NCI-H2081 treated with DMSO at 0.1 percent for 48 hours (cell line): ENCODE measurements at places on chromosomes 6 and 20.

- DNase-seq = no peak
Measured at GRCh38 chr6:64520050-64520449, 884.4 kb downstream of the PHF3 start.

DNA sequence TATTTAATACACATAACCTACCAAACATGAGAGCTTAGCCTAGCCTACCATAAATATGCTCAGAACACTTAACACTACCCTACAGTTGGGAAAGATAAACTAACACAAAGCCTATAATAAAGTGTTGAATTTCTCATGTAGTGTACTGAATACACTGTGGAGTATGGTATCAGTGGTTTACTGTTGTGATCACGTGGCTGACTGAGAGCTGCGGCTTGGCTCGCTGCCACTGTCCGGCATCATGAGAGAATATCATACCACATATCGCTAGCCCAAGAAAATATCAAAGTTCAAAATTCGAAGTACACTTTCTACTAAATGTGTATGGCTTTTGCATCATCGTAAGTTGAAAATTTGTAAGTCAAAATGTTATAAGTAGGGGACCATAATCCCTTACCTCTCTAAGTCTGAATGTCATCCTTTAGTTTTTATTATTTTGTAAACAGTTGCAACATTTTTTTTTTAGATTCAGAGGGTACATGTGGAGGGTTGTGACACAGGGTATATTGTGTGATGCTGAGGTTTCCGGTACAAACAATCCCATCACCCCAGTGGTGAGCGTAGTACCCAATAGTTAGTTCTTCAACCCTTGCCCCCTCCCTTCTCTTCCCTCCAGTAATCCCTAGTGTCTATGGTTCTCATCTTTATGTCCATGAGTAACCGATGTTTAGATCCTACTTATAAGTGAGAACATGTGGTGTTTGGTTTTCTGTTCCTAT, 14.6 kb upstream of the TAAR1 start:
- DNase-seq = no peak

DNA sequence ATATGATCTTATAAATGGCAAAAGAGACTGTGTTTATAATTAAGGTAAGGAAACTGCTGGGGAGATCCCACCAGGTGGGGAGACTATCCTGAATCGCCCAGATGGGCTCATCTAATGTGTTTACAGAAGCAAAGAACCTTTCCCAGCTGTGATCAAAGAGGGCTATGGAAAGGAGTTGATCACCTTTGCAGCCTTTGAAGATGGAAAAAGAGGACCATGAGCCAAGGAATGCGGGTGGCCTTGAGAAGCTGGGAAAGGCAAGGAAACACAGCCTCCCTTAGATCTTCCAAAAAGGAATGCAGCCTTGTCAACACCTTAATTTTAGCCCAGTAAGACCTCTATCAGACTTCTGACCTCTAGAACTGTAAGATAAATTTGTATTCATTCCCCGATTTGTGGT, 66.5 kb upstream of the ADGRG6 start:
- DNase-seq = no peak

DNA sequence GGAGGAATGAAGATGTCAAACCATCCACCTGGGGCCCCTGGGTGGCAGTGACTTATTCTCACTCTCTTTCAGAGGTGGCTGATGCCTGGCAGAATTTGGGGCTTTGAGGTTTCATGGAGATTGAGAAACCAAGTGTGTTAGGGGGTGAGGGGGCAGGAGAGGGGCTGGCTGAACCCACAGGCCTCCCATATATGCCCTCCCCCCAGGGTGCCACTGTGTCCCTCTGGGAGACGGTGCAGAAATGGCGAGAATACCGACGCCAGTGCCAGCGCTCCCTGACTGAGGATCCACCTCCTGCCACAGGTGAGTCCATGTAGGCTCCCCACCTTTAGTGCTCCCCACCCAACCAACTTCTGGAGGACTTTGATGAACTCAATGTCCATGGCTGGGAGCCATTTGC, 7.6 kb downstream of the GLP1R start:
- DNase-seq = no peak

- no peak for DNase-seq
Measured at GRCh38 chr6:116316772-116317467, 37.2 kb upstream of the TSPYL1 start.

- no peak for DNase-seq
Measured at GRCh38 chr6:52523378-52524142, 53.3 kb downstream of the TRAM2 start.

GRCh38 chr6:151442371-151442770, 9.6 kb downstream of the RMND1 start:
- no peak for DNase-seq

DNA sequence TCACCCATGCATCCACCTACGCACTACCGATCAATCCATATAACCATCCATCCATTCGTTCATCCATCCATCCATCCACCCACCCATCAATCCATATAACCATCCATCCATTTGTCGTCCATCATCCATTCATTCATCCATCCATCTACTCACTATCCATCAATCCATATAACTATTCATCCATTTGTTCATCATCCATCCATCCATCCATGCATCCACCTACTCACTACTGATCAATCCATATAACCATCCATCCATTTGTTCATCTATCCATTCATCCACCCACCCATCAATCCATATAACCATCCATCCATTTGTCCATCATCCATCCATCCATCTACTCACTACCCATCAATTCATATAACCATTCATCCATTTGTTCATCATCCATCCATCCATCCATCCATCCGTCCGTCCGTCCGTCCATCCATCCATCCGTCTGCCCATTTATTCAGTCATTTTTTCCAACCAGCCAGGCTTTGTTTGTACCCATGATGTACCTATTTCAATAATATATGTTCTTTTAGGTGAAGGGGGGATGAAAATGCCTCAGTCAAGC, 6.1 kb upstream of the BPIFB6 start:
- no peak for DNase-seq

GRCh38 chr20:17624551-17625245, 54.8 kb downstream of the DSTN start:
- no peak for DNase-seq

- no peak for DNase-seq
Measured at GRCh38 chr20:52389606-52390005, 198.0 kb upstream of the ZFP64 start.

GRCh38 chr6:111842891-111843290, 30.4 kb downstream of the FYN start:
- no peak for DNase-seq

- no peak for DNase-seq
Measured at GRCh38 chr20:44728801-44729443, 13.8 kb downstream of the CCN5 start.

- peak; percentile 0 for DNase-seq
Measured at GRCh38 chr6:78810146-78810545, 57.2 kb upstream of the IRAK1BP1 start.

- DNase-seq = no peak
Measured at GRCh38 chr6:143727035-143727434, 49.3 kb downstream of the PHACTR2 start.

DNA sequence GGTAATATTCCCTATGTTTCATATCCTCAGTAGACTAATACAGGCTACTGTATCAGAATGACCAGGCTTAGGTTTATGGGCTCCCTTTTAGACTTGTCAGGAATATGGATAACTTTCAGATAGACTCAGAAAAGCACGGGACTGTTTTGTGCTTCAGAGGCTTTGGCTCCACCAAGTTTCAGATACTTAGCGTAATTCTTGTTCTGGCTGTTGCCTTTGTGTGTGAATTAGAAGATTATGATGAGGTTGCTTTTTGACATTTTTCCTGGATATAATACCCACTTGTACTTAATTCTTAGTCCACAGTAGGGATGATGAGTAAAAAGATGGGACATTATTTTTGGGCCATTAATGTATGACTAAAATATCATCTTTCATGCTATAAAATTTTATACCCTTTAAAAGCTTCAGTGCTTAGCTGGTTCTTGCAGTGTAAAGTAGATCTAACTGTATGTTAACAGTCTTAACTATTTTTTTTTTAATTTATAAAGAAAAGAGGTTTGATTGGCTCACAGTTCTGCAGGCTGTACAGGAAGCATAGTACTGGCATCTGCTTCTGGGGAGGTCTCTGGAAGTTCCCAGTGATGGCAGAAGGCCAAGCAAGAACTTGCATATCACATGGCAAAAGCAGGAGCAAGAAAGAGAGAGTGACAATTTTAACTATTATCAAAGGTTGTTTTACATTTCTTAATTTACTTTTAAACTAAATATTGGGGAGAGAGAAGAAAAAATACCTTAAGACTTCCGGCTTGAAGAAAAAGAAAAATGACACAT, 120.7 kb downstream of the ZFAND3 start:
- no peak for DNase-seq

- no peak for DNase-seq
Measured at GRCh38 chr20:34956751-34957472, 1.2 kb downstream of the MYH7B start.

- no peak for DNase-seq
Measured at GRCh38 chr6:54959820-54960219, 113.2 kb downstream of the FAM83B start.

DNA sequence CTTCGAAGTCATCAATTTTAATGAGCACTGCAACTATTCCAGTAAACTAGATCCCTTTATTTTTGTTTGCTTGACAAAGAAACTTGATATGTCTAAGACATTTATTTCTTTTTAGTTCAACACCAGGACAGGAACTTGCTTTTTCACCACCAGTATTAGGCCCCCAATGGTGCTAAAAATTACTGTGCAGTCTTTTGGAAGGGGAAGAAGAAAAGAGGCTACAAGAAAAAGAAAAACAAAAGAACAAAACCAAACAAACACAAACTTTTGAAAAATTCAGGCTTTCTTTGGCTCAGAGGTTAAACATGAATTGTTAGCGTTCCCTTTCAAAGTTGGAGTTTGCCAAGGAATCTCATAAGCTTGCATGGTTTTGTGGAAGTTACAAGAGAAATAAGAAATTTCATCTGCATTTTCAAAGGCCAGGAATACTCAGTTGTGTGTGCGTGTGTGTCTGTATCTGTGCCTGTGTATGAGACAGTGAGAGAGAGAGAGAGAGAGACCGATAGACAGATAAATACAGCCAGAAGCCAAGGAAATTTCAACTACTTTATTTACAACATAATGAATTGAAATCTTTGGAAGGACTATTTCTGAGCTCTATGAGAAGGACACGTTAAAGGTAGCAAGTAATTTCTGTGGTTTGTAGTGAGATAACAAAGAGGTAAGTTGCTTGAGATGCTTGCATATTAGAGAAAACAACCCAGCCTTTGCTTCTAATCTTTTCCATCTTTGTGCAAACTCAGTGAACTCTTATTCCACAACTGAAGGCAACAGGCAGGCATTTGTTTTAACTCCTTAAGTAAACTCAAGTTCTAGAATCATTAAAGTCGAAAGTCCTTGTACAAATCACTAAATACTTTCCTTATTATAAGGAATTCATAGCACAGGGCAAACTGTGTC, 171.0 kb upstream of the CITED2 start:
- DNase-seq = no peak

DNA sequence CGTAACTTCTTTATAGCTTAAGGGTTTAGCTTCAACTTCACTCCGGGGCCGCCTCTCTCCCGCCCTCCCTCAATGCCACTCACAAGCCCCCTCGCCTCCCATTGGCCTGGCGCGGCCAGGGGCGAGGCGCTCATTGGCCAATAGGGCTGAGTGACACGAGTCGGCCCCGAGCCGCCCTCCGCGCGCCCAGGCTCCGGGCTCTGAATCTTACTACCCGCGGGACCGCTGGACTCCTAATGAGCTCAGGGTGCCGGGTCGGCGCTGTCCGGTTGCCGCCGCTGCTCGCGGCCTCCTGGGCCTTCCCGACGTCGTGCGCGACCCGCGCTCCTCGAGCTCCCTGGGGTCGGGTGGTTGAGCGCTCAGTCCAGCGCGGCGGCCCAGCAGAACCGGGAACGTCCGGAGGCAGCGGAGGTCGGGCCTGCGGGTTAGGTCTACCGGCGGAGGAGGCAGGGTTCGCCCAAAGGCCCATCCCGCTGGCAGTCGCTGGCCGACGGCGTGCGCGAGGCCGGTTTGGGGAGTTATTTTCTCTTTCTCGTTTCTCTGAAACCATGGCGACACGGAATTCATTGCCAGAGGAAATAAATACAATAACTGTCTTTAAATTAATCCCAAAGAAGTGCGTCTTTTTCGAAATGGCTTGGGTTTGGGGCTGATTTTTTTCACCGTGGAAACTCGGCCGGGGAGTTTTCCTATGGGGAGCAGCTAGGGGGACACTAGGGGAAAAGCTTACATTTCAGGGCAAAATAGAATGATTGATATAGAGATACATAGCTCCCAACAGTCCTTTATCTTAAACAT, at the start of gene SIM1:
SIM1 (minus strand) TSS at position 19 of the 798 bp plus-strand sequence. CDS start 1,453 bp downstream, outside the sequence.
- no peak for DNase-seq

DNA sequence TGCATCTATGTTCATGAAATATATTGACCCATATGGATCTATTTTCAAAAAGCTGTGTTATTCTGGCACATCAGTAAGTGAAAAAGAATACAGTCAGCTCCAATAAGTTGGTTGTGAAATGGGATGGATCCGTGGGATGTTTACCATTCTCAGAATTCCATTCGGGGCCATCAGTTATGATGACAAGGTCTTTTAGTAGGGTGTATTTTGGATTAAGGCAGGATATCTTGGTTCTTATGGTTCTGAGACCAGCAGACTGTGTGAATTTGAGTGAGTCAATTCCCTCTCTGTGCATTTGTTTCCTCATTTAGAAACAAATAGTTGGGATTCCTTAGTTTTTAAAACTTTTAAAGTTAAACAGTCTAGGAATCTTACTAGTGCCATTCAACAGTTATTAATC, 287.4 kb downstream of the CD109 start:
- no peak for DNase-seq

GRCh38 chr6:169725125-169726048, 1.1 kb upstream of the PHF10 start:
- DNase-seq = no peak

DNA sequence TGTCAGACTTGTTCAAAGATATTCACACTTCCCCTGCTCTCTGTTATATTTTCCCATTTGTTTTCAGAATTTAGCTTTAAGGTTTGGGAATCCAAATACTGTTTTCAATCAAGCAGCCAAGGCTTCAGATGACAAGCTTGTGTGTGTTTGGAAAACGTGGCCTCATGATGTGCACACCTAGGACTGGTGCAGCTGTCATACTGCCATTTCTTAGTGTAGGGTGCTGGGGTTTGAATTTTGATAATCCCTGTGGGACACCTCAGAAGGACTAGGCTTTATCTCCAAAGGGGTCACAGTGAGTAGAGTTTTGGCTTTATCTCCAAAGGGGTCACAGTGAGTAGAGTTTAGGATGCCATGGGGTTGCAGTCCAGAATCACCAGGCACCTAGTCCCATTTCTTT, 65.3 kb upstream of the JAG1 start:
- no peak for DNase-seq

DNA sequence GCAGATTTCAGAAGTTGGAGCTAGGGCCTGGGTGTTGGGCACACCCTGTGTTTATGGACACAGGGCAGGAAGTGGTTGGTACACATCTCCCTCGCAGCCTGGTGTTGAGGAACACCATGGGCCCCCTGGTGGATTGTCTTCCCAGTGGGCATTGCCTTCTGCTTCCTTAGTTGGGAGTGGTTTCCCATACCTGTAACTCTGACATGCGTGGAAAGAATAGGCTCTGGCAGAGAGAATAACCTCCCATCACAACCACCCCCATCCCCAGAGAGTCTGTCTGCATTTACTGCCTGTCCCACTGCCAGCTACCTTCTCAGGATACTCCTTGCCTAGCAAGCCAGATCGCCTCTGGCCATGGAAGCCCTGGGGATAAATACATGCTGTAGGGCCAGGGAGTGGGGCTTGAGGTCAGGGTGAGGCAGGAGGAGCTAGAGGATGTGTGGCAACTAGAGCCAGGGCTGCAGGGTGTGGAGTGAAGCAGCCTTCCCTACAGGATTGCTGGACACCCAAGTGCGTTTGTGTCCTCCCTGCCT, 14.7 kb downstream of the LRRC73 start:
- no peak for DNase-seq
